ENCODE measurements at places on chromosomes 2 and 18.

GRCh38 chr2:234994438-234995321, 42.9 kb downstream of the SH3BP4 start:
- peak; percentile 53 for DNase-seq

GRCh38 chr2:102971701-102972100, 209.9 kb downstream of the TMEM182 start:
- DNase-seq, result no peak

- peak; percentile 37 for DNase-seq
Observed at GRCh38 chr2:75561566-75562512, 1.1 kb upstream of the EVA1A start.

- DNase-seq, result peak; percentile 21
Observed at GRCh38 chr18:51537487-51537886, 340.0 kb upstream of the MEX3C start.

GRCh38 chr2:66217039-66217585, 217.8 kb upstream of the MEIS1 start:
- DNase-seq, result no peak

DNA sequence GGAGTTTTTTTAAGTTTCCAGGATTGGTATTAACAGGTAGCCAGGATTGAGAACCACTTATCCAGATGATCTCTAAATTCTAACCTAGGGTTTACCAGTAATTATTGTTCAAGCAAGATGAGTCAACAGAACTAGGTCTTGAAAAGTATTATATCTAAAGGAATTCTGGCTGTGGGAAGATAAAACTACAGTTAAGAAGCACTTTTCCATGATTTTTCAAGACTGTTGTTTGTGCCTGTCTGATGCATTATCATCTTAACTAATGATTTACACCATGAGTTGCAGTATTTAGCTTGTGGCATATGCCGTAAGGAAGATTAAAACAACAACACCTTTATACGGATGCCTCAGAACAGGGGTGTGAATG, 142.2 kb upstream of the CCDC68 start:
- no peak for DNase-seq

DNA sequence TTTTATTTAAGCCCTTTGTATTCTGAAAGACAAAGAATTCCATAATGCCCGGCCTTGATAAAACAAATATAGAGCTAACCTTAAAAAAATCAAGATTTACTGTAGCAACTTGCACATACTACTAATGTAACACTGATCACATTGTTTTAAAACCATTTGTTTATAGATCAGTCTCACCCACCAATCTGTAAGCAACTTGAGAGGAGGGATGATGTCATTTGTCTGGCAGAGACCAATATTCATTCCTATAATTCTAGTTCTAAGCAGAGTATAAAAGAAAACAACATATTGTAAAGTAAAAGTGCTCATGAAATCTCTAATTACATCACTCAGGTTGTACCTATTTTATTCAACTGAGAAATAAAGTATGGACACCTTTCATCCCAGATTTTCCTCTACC, 380.6 kb downstream of the TGIF1 start:
- no peak for DNase-seq

- peak; percentile 50 for DNase-seq
Observed at GRCh38 chr2:46229134-46230063, 67.8 kb upstream of the EPAS1 start.

DNA sequence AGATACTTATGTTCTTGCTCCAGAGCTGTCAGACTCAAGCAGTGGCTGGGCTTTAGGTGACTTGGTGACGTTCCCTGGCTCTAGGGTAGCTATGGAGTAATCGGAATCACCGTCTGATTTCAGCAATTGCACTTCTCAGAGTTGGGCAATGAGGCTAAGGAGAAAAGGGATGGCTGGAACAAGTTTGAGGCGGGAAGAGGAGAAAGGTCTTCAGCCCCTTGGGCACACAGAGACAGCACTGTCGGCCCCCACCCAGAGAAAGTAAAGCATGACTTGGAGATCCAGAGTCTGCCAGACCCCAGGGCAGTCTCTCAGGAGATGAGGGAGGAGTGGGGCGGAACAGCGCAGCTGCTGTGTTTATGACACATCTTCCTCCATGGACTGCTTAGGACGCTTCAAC, 114.5 kb downstream of the KLHL29 start:
- no peak for DNase-seq

- no peak for DNase-seq
Observed at GRCh38 chr18:51171625-51172259, 25.7 kb downstream of the MEX3C start.

GRCh38 chr2:66789741-66790140, 354.8 kb downstream of the MEIS1 start:
- DNase-seq, result no peak

- no peak for DNase-seq
Observed at GRCh38 chr18:9435041-9435440, 40.3 kb upstream of the RALBP1 start.

DNA sequence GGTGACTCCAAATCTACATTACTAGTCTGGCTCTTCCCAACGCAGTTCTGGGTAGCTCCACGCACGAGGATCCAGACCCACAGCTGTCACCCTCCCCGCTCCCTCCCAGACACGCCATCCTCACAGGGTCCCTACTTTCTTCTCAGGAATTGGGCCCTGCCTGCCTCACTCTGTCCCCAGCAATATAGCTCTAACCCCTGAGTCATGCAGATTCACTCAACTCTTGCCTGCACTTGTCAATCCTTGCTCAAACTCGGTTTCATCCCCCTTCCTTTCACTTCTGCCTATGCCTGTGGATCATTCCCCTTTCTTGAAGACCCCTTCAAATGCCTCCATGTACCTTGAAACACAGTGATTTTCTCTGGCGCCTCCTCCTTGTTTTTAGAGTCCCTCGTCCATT, 5.0 kb downstream of the ST8SIA5 start:
- DNase-seq, result no peak

GRCh38 chr18:3758531-3758930, 308.6 kb downstream of the TGIF1 start:
- DNase-seq, result peak; percentile 20

- DNase-seq, result no peak
Observed at GRCh38 chr2:154696810-154697417, 1.6 kb upstream of the KCNJ3 start.

DNA sequence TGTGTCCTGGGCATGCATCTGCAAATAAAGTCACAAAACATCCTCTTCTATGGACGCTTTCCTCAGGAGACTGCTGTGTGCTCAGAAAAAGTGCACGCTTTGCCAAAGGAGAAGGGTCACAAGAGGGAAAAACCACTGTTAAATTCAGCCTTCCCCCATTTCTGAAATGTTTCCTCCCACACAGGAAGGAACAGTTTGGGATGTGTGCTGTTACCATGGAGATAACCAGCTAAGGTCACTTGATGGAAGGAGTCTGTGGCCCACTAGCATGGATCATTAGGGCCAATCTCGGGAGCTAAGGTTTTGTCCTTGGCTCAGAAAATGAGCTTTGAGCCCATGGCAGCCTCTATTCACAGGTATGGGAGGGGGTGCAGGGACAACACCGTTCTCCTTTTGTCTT, 5.6 kb downstream of the KCNE4 start:
- no peak for DNase-seq

- peak; percentile 86 for DNase-seq
Observed at GRCh38 chr2:18614041-18614440, 24.7 kb upstream of the NT5C1B start.

DNA sequence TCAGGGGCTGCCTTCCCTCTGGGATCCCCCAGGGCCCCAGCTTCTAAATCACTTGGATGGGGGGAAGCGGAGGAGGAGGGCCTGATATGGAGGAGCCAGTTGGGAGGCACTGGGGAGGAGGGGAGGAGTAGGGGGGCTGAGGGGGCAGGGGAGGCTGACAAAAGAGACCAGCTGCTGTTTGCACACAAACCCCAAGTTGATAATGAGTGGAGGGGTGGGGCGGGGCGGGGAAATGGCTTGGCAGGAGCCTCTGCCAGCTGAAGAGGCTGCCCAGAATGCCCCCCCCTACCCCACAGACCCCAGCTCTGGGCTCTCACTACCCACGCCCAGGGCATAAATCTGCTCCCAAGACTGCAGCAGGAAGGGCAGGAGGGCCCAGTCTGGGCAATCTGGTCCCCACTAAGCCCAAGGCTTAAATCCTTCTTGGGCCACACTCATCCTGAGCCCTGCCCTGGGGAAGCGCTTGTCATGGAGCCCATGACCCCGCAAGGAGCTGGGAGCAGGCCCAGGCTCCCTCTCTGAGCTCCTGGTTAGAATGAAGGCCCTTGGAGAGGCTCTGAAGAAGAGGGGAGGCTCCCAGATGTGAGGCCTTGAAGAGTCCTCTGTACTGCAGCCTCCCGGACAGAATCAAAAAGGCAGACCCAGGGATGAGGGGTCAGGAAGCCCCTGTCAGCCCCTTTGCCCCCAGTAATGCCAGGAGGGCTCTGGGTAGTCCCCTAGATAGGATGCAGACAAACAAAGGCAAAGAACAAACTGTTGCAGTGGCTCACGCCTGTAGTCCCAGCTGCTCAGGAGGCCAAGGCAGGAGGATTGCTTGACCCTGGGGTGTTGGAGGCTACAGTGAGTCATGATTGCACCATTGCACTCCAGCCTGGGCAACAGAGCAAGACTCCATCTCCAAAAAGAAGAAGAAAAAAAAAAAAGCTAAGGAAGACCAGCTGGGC, 24.8 kb upstream of the PTMA start:
- no peak for DNase-seq

DNA sequence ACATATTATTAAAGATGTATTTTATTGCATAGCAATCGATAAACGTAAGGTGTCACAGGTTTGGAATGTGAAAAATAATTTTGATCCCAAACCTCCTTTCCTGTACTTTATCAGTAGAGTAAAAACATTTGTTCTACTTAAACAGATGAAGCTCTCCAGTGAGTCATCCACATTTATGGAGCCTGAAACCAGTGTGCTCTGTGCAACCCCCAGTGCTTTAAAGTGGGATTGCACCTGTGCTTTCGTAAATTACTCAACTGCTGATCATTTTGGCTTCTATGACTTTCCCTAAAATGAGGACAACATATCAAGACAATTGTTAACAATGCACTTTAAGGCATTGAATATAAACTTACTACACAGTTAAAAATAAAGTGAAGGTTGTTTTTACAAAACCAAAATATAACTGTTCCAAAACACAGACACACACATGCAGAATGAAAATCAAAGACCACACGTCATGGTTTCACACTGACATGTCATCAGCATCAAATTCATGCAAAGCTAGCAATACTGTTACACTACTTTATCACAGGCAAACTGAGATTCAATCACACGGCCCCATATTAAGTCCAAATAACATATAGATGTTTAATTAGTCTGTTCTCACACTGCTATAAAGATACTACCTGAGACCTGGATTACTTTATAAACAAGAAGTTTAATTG, 9.7 kb downstream of the TMEM18 start:
- DNase-seq, result peak; percentile 67

- DNase-seq, result no peak
Observed at GRCh38 chr2:36701918-36702317, 5.4 kb downstream of the VIT start.

GRCh38 chr18:58996131-58996641, 131.5 kb downstream of the ZNF532 start:
- peak; percentile 98 for DNase-seq

- peak; percentile 90 for DNase-seq
Observed at GRCh38 chr2:9174771-9175437, 31.7 kb upstream of the ASAP2 start.

GRCh38 chr2:222256250-222256649, 42.5 kb downstream of the PAX3 start:
- no peak for DNase-seq

GRCh38 chr18:12884406-12885323, 628 bp upstream of the PTPN2 start:
- DNase-seq, result no peak

- peak; percentile 63 for DNase-seq
Observed at GRCh38 chr18:27803957-27804356, 373.0 kb downstream of the CDH2 start.

GRCh38 chr2:60554646-60555065, 1.2 kb upstream of the BCL11A start:
- DNase-seq, result peak; percentile 62

DNA sequence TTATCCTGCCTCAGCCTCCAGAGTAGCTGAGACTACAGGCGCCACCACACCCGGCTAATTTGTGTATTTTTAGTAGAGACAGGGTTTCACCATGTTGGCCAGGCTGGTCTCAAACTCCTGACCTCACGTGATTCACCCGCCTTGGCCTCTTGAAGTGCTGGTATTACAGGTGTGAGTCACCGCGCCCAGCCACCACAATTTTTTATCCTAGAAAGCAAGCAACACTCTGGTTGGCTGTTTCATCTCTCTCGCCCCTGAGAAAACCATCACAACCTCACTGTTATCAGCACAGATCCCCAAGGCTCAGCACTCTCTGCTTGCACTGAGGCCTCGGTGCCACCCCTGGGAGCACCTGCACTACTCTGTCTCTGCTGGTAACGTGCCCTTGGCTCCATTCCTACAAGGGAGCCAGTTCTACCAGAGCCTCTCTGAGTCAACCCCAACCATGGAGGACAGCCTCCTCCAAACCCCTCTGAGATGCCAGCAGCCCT, 134.8 kb upstream of the AGAP1 start:
- DNase-seq, result peak; percentile 11

DNA sequence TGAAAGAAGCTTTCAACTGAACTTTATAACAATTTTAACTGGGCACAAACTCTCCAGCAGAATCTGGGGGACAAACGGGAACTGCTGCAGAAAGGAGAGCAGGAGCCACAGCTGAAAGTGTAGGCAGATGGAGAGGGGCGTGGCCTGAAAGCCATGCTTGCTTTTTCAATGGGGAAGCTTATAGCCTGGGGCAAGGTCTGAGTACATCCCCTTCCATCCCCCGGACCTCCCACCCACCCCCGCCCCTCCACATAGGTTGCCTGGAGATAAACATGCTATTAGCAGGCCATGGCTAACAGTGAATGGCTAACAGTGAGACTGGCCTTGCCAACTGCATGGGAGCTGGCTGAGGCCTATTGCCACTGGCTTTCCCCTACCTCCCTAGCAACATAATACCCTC, 317.9 kb upstream of the TANK start:
- DNase-seq, result no peak

GRCh38 chr2:109208071-109208950, 79.3 kb downstream of the SH3RF3 start:
- DNase-seq, result peak; percentile 24

- peak; percentile 81 for DNase-seq
Observed at GRCh38 chr2:147829106-147829505, 15.7 kb upstream of the ACVR2A start.

- peak; percentile 96 for DNase-seq
Observed at GRCh38 chr2:216426938-216427337, 14.7 kb downstream of the SMARCAL1 start.

Data from fibroblast of skin of back (primary cell).